Ascending aorta (tissue), 2 donors: ENCODE measurements at places on chromosomes 12 and 14.
A peak's percentile ranks its signal among the peaks of the same experiment; 100 is the strongest.

- no peak for DNase-seq
- peaks cover 7% of the 10 kb centered on the region for H3K4me1 ChIP-seq
- H3K27ac ChIP-seq, result no peak overlapping the region
- peaks cover 14% of the 10 kb centered on the region for H3K36me3 ChIP-seq
- no peak overlapping the region for H3K4me3 ChIP-seq
Measured at GRCh38 chr12:111424189-111424792, 18.6 kb downstream of the SH2B3 start.

DNA sequence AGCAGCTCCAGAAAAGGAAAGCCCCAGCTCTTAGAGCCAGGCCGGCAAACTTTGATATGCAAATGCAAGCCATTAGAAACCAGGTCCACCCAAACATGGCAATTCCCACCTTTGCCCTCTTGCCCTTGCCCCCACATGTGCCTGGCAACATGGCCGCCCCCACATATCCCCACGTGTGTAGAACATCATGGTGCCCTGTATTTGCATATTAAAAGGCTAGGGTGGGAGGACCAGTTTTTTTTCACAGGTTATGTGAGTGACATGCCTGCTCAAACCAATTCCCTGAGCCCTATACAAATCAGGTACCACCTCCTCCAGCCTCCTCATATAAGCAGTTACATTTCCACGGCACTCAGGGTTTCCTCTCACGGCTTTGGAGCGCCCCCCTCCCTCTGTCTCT is 6.1 kb upstream of the ALDH1L2 start:
- no peaks in the 10 kb centered on the region for H3K27me3 ChIP-seq
- H3K4me3 ChIP-seq, result no peak overlapping the region
- H3K36me3 ChIP-seq, result no peaks in the 10 kb centered on the region
- no peak for DNase-seq
- no peak overlapping the region for H3K27ac ChIP-seq
- H3K4me1 ChIP-seq, result no peaks in the 10 kb centered on the region

GRCh38 chr14:104505085-104506074 is 74.2 kb upstream of the C14orf180 start:
- no peaks in the 10 kb centered on the region for H3K36me3 ChIP-seq
- H3K27ac ChIP-seq, result no peak overlapping the region
- DNase-seq, result no peak
- no peaks in the 10 kb centered on the region for H3K4me1 ChIP-seq
- no peak overlapping the region for H3K4me3 ChIP-seq
- no peaks in the 10 kb centered on the region for H3K27me3 ChIP-seq

DNA sequence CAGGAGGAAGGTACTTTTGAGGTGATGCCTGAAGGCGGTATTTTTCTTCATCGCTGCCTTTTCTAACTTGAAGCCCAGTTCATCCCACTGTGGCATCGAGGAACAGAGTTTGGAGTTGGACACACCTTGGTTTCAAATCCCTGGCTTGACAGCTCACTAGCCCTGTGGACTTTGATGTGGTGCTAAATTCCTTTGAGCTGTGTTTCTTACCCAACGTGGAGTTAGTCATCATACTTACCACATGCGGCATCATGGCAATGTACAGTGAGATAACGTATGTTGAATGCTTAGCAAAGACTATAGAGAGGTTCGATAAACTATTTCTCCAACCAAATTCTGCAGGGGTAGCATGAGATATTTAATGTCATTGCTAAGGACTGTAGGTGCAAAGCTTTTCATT is 3.4 kb downstream of the PLEKHG3 start:
- peak; percentile 68 for DNase-seq
- no peaks in the 10 kb centered on the region for H3K27me3 ChIP-seq

DNA sequence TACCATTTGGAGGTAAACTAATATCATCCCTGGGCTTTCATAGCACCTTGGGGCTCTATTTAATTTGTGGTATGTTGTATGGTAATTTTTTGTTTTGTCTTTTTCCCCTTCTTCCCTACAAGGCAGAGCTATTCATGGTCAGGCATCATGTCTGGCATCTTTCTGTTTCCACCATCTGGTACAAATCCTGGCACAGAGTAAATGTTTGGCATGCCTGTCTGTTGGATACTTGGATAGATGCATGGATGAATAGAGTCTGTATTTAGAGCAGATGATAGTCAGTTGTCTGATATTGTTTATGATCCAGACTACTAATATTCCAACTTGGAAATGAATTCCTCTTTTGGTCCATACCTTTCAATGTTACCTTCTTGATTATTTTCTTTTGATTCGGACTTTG is 139.8 kb downstream of the NEDD1 start:
- DNase-seq, result no peak
- H3K4me3 ChIP-seq, result no peak overlapping the region
- no peaks in the 10 kb centered on the region for H3K4me1 ChIP-seq
- H3K27me3 ChIP-seq, result no peaks in the 10 kb centered on the region

GRCh38 chr12:95083938-95084337 is 10.5 kb upstream of the NR2C1 start:
- peak overlapping the region; percentile 30 for H3K4me3 ChIP-seq
- H3K36me3 ChIP-seq, result no peaks in the 10 kb centered on the region
- no peak for DNase-seq

DNA sequence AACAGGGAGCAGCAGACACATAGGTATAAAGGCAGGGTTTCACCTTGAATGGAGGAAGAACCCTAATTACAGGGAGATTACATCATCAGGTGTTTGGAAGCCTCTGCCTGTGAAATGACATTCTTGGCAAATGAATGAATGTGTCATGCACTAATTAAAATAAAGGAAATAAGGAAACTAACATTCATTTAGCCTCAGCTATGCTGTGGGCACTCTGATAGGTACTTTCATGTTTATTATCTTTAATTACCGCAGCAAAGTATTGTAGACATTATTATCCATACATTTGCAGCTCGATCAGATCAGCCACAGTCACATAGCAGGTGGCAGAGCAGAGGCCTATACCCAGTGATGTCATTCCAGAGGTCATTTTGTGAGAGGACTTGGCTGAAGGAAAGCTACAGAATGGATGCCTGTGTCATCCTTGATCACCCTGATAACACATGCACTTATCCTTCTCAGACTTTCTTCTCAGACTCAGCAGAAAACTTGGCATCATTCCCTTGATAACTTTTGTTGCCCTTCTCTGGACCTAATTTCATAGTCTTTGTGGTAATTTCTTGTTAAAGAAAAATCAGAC is 18.4 kb downstream of the ZNF664 start:
- no peaks in the 10 kb centered on the region for H3K27me3 ChIP-seq
- H3K27ac ChIP-seq, result no peak overlapping the region
- H3K4me1 ChIP-seq, result no peaks in the 10 kb centered on the region
- DNase-seq, result no peak
- no peak overlapping the region for H3K4me3 ChIP-seq

DNA sequence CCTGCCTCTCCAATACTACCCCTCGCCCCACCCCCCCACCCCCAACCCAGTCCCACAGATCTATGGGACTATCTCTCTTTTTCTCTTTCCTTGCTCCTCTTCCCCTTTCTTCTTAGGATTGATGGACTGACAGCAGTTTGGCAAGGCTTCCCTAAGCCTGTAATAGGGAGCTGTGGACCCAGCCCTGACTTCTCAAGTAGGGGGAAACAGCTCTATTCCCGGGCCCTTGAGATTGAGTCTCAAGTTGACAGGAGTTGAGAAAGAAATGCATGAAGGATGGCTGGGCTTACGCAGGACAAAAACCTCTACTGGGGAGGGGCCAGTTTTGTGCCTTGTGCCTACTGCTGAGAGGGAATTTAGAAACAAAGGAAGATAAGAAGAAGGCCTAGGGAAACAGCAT is 60.4 kb downstream of the SMUG1 start:
- no peak overlapping the region for H3K4me3 ChIP-seq
- no peak for DNase-seq
- H3K36me3 ChIP-seq, result no peaks in the 10 kb centered on the region
- no peaks in the 10 kb centered on the region for H3K27me3 ChIP-seq

GRCh38 chr12:114166362-114166761 is 200.2 kb upstream of the RBM19 start:
- H3K27ac ChIP-seq, result no peak overlapping the region
- no peaks in the 10 kb centered on the region for H3K36me3 ChIP-seq
- DNase-seq, result no peak
- H3K27me3 ChIP-seq, result no peaks in the 10 kb centered on the region

- H3K27ac ChIP-seq, result no peak overlapping the region
- no peaks in the 10 kb centered on the region for H3K36me3 ChIP-seq
- no peaks in the 10 kb centered on the region for H3K27me3 ChIP-seq
- H3K4me3 ChIP-seq, result no peak overlapping the region
- H3K4me1 ChIP-seq, result no peaks in the 10 kb centered on the region
Measured at GRCh38 chr14:37232907-37233481, 35.3 kb downstream of the MIPOL1 start.

- no peaks in the 10 kb centered on the region for H3K36me3 ChIP-seq
- no peaks in the 10 kb centered on the region for H3K4me1 ChIP-seq
- H3K4me3 ChIP-seq, result peak overlapping the region; percentile 73
Measured at GRCh38 chr12:22333713-22334409, 646 bp downstream of the ST8SIA1 start.

DNA sequence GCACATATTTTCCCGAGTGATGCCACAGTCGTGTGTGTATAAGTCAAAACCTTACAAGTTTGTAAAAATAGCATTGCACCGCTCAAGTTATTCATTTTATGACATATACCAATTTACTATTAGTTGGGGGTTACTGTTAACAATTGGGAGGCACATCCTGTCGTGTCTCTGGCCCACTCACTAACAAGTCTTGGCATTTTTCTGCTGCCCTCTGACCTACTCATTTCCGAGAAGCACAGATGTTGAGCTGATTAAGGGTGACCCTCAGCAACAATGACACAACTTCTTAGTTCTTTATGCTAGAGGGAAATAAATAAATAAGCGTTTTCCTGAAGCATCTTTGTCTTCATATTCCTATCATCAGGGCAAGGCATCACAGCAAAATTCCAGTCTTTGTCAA is 6.8 kb upstream of the ATG14 start:
- no peak for DNase-seq
- no peaks in the 10 kb centered on the region for H3K27me3 ChIP-seq
- no peaks in the 10 kb centered on the region for H3K36me3 ChIP-seq
- no peaks in the 10 kb centered on the region for H3K4me1 ChIP-seq
- no peak overlapping the region for H3K4me3 ChIP-seq

DNA sequence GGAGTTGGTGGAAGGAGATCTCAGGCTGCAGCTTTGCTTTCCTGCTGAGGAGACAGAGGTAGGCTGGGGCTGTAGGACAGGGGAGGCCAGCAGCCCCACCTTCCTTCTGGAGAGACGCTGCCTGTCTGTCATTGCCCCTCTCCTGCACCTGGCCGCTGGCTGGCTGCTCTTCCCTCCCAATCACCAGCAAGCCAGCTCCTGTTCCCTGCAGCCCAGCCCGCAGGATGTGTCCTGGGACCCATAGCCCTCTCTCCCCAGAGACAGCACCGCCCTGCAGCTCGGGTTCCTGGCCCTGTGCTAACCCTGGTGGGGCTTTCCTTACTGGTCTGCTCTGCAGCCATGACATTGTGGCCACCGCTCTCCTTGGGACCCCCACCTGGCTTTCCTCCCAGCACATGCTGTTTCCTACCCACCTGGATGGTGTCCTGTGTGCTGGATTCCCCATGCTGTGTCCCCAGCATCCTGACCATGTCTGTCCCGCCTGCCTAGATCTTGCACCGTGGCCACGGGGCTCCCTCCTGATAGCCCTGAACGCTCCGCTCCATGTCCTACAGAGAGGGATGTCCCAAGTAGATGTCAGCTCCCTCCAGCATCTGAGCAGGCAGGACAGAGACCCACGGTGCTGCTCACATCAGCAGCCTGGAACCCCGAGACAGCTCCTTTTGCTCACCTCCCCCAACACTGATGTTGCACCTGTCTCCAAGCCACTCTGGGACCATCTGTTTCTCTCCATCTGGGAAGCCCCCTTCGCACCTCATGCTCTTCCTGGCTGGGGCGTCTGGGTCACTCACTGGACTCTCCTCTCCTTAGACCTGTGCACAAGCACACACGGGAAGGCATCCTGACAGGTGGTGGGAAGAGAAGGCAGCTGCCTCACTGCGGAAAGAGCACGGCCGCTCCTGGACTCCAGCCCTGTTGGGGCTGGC is 1.1 kb upstream of the MTA1 start:
- H3K4me1 ChIP-seq, result peaks cover 10% of the 10 kb centered on the region
- H3K36me3 ChIP-seq, result no peaks in the 10 kb centered on the region
- DNase-seq, result no peak
- H3K4me3 ChIP-seq, result peak overlapping the region; percentile 70
- H3K27me3 ChIP-seq, result no peaks in the 10 kb centered on the region

DNA sequence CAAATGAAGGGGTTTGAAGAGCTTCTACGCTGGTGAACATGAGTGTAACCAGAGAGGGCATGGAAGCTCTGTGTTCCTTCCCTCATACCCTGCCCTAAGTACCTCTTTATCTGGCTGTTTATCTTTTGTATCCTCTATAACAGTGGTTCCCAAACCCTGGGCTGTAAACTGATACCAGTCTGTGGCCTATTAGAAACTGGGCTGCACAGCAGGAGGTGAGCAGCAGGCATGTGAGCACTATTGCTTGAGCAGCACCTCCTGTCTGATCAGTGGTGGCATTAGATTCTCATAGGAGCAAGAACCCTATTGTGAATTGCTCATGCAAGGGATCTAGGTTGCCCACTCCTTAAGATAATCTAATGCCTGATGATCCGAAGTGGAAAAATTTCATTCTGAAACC is 172.9 kb upstream of the AVPR1A start:
- H3K27ac ChIP-seq, result no peak overlapping the region
- H3K36me3 ChIP-seq, result no peaks in the 10 kb centered on the region
- H3K4me1 ChIP-seq, result no peaks in the 10 kb centered on the region
- H3K27me3 ChIP-seq, result no peaks in the 10 kb centered on the region
- no peak overlapping the region for H3K4me3 ChIP-seq

DNA sequence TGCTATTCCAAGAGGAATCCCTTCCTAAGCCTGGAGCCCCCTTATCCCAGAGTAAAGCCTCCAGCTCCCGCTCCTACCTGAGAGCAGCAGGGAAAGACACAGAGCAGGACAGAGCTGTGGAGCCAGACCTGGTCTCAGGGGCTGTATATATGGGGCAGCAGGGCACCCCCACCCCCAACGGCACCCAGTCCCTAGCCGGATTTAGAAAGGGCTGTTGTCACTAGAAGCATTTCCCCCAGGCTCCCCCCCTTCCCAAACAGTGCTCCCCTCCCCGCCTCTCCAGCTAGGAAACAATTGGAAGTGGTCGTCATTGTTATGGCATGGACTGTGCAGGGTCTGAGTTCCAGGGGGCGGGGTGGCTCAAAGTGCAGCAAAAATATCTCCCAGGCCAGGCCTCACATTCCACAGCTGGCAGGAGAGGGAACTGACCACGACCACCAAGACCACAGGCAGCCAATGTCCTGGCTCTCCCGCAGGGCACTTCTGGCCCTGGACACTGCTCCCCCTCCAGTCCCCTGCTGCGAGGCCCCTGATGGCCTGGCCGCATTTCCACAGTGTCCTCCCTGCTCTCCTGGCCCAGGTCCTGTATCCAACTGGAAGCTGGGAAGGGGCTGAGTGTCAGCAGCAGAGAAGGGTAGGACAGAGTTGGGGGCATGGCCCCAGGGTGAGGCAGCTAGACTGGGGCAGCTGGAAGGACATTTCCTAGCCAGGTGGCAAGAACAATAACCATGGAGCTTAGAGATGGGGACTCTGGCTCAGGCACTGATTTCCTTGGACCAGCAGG is at the start of gene MYH7:
Gene MYH7 (minus strand): TSS at position 118 of the 784 bp plus-strand sequence. CDS start 1,928 bp downstream, outside the sequence.
- no peak for DNase-seq
- no peak within 1 kb of the TSS for H3K4me3 ChIP-seq
- H3K27ac ChIP-seq, result no peak within 1 kb of the TSS
- H3K27me3 ChIP-seq, result no peaks in the 10 kb centered on the region
- H3K4me1 ChIP-seq, result no peaks in the 10 kb centered on the region

GRCh38 chr14:68519671-68520187 is 273.1 kb downstream of the ZFP36L1 start:
- peak overlapping the region; percentile 78 for H3K27ac ChIP-seq
- no peak overlapping the region for H3K4me3 ChIP-seq
- peaks cover 15% of the 10 kb centered on the region for H3K4me1 ChIP-seq
- no peaks in the 10 kb centered on the region for H3K36me3 ChIP-seq
- DNase-seq, result no peak
- H3K27me3 ChIP-seq, result no peaks in the 10 kb centered on the region
